Jurkat, Clone E6-1 (cell line): ENCODE measurements at places on chromosomes 6 and 20.

DNA sequence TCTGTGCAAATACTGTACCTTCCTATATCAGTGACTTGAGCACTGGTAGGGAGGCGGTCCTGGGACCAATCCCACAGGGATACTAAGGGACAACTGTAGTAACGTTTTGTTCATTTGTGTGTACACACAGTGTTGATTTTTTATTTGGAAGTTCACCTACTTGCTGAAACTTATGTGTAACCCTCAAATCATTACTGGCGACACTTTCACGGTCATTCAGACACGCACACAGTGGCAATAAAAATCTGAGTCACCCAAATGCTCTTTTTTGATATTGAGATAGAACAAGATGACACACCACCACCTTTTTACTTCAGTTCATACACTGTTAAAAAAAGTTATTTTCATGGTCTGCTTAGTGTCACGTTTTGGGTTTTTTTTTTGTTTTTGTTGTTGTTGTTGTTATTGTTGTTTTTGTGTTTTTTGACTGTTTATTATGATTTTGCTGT is 79.8 kb downstream of the QKI start:
- no peak for DNase-seq

GRCh38 chr6:22512686-22513427 is 56.5 kb upstream of the HDGFL1 start:
- no peak for DNase-seq

DNA sequence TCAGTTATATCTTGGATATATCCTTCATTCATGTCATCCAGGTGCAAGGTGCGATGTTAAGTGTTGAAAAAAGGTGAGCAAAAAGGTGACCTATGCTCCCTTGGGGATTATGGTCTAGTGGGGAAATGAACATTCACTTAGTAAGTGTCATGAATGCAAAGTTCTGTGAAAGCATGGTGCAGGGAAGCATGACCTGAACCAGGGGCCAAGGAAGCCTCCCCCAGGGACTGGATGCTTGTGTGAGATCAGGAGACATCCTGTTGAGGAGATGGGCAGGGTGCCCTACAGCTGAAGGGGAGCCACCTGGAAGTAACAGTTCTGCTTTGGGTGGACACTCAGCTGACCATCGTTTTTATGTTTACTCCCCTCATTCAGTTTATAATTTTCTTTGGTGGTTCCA is 179.5 kb downstream of the SYNDIG1 start:
- no peak for DNase-seq

GRCh38 chr6:2984738-2985406 is 13.5 kb upstream of the SERPINB6 start:
- DNase-seq, result no peak

DNA sequence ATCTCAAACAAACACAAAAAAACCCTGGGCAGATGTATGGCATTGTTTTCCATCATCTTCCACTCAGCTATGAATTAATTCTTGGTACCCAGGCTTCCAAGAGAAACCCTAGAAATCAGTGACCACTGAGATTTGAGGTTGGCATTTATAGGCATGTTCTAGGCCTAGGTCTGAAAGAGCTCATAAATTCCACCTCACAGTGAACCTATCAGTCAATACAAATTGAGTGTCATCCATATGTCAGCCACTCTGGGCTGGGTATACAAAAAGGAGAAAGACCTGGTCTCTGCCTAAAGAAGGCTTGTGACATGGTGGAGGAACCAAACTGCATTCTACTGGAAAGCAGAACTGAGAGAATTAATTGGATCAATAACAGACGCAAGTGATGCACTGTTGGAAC is 30.2 kb downstream of the C20orf173 start:
- no peak for DNase-seq

- DNase-seq, result no peak
Observed at GRCh38 chr20:62797671-62798532, 1.6 kb downstream of the MRGBP start.

DNA sequence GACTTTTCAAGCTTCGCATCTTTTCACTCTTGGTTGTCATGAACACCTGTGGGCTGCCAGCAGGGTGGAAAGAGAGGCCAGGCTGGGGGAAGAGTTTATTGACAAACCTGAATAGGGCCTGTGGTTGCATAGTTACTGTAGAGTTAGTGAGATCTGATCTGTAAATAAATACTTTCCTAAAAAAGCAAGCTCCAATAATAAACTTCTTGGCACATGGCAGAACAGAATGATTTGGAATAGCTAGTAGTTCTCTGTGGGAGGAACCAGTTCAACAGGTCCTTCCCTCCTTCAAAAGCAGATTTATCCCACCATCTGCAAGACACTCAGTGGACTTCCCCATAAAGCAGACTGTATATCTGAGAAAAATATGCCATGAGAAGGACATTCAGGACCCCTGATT is 445.0 kb downstream of the HACE1 start:
- DNase-seq, result no peak

DNA sequence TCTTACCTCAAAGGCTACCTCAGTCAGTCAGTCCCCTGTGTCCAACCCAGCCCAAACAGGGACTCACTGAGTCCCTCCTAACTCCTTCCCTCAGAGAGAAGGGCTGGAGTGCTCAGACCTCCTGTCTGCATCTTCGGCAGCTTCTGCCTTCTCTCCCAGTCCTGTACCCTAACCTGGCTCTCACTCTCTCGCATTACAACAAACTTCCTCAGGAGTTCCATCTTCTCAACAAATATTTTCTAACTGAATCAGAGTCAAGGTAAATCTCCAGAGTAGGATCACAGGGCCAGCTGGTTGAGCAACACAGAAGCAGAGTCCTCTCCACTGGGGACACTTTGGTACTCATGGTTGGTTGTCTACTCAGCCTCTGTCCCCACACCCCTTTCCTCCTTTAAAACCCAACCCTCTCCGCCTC is 92.3 kb downstream of the MRPL14 start:
- no peak for DNase-seq

DNA sequence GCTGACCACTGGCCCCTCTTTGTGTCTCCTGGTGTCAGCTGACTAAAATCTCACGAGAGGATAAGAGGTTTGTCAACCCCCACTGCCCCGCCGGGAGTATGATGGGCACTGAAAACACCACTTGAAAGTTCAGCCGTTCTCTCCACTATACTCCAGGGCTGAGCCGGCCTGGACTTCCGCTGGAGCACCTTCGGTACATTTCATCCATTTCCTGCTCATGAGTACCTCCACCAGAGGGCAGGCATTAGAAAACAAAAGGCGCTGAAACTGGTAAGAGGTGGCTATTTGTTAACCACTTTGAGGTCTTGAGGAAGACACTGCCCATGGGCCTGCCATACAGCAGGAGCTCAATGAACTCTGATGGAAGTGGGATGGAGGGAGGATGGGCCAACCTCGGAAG is 17.9 kb upstream of the ANKRD60 start:
- DNase-seq, result no peak

DNA sequence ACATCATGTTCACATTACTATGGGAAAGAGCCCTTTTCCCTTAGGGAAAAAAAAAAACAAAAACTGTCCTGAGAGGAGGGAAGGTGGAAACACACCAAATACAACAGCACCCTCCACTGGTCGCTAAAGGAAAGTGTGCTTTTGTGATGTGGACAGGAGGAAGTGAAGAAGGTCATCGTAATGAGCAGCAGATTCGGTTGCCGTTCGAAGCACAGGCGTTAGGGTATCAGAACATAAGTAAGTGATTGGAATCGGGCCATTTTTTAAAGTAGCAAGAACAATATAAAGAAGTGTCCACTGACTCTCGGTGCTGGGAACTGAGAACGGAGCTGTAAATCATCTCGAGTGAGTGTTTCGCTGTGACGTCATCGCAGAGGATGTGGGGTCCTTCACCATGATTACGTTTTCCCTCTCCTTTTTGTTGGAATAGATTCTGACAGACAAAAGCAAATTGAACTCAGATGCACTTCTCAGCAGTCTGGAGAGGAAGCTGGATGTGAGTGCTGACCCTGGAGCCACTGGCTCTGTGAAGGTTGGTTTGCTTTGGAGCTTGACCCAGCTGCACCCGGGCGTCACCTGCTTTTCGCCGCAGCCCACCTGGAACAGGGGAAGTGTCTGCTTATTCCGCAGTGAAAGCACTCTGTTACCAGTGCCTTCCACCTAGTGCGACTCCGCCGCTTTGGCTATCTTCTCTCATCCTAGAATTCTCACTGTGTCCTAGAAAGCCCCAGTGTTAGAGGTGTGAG is 203.6 kb upstream of the GMDS start:
- peak; percentile 11 for DNase-seq

- no peak for DNase-seq
Observed at GRCh38 chr20:47354714-47355488, 1.6 kb downstream of the ZMYND8 start.

DNA sequence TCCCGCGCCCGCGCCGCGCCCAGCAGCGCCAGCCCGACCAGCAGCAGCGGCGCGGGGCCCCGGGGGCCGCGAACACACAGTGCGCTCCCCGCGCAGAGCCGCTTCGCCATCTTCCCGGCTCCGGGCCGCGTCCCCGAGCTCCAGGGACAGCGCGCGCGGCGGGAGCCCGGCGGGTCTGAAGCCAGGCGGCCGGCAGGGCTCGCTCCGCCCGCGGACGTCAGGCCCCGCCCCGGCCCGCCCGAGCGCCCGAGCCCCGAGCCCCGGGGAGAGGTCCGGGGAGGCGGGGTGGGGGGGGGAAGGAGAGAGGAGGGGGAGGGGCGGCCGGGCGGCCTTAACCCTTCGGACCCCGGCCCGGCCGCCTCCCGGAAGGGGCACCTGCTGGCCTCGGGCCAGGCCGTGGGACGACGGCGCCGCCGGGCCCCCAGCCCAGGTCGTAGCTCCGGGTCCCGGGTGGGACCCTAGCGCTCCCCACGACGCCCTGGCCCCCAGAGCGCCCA is at the start of gene LAMA5:
Gene LAMA5 (minus strand): TSS at position 177 of the 497 bp plus-strand sequence. CDS start 67 bp downstream, at position 110.
- no peak for DNase-seq

GRCh38 chr20:43243672-43244269 is 54.1 kb upstream of the PTPRT start:
- DNase-seq, result no peak

DNA sequence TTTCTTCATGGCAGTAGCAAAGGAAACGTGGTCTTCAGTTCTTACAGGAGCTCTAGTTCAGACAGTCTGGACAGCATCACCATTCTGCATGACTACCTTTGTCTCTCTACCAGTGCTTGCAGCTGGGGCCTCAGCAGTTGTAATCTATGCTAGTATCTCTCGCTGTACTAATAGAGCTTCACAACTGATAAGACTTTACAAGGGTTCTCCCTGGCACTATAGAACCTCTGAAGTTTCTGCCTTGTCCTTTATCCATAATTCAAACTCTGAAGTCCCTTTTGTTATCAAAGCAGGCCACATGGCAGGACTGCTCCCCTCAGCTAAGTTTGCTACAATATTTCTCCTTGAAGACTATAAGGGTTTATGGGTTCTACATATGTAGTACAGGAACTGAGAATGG is 842.1 kb upstream of the ADGRB3 start:
- no peak for DNase-seq

DNA sequence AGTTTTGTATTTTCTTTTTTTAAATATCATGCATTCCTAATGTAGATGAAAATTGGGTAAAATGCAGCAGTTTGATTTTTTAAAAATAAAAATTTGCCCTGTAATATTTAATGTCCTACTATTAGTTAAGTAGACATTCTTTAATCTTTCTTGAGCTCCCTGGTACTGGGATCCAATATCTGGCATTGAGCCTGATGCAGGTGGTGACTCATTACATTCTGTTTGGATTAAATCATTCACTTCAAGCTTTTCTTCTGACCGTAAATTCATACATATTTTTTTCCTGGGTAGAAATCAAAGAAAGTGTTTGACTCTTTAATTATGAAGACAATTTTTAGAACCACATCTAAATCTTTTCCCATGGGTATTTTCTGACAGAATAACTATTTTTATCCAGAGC is 768.8 kb upstream of the SLC35B3 start:
- no peak for DNase-seq

GRCh38 chr20:58818586-58819285 is 32.0 kb downstream of the GNAS-AS1 start:
- peak; percentile 95 for DNase-seq

DNA sequence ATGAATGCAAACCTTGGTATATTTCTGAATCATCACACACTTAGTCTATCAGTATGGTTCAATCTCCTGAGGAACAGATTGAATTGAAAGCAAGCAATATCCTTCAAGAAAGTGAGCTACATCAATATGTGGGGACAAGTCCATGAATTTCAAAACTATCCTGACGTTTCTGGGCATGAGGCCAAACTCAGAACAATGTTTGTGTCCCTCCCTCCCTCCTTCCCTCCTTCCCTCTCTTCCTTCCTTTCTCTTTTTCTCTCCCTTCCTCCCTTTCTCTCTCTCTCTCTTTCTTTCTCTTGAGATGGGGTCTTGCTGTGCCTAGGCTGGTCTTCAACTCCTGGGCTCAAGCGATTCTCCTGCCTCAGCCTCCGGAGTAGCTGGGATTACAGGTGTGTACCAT is 27.9 kb upstream of the SYNCRIP start:
- no peak for DNase-seq

DNA sequence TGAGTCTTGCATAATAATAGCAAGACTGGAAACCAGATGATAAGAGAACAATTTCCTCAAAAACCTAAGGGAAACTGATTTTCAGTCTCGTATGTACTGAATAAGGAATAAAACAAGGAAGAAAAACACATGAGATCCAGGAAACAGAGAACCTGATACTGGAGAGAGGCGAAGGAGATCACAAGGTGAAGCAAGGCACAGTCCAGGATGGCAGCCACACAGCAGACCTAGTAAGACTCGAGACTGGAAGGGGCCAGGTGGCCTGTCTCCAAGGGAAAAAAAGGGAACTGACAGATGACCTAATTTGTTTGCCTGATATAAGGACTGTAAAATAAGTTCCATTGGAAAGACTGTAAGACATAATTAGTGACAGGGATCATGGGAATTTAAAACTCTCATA is 71.1 kb downstream of the TASP1 start:
- DNase-seq, result no peak

GRCh38 chr6:112910256-112910655 is 563.1 kb downstream of the RFPL4B start:
- no peak for DNase-seq

DNA sequence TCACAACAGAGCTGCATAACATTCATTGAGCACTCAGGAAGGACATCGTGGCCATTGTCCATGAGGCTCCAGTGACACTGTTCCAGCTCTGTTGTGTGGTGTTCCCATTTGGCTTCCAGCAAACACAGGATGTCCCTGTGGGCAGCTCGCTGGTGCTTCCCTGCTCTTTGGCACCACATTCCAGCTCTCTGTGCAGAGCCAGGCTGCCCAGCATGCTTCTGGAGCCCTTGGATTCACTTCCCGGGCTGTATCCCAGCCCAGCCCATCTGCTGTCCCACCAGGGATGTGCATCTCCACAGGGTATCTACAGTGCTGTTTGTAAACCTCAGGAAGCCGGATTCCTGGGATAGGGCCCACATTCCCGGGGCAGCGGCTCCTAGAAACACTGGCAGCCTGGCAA is 57.2 kb downstream of the CTCFL start:
- no peak for DNase-seq

DNA sequence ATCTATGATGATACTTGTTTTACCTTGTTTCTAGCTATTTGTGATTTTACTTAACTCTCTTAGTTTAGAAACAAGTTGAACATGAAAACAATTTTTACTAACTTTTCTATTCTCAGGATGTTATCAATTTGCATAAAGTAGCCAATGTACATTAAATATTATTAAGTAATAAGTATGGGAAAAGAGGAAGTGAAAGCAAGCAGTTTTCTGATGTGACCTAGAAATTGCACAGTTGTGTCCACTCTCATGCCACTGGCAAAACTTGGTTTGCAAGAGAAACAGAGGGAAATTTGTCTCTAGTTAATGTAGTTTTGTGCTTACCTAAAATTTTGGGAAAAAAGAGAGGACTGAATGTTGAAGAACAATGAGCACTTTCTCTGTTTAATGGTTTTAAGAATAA is 19.2 kb upstream of the TSPYL1 start:
- no peak for DNase-seq
